GM10248 (cell line): ENCODE measurements at places on chromosomes 7 and 10.

GRCh38 chr7:33743594-33743993 is 161.7 kb upstream of the BMPER start:
- DNase-seq = no peak

- DNase-seq = no peak
These were observed 21.9 kb upstream of the FRAT2 start for GRCh38 chr10:97356318-97356914.

GRCh38 chr10:122632031-122632430 is 67.6 kb downstream of the C10orf120 start:
- no peak for DNase-seq

DNA sequence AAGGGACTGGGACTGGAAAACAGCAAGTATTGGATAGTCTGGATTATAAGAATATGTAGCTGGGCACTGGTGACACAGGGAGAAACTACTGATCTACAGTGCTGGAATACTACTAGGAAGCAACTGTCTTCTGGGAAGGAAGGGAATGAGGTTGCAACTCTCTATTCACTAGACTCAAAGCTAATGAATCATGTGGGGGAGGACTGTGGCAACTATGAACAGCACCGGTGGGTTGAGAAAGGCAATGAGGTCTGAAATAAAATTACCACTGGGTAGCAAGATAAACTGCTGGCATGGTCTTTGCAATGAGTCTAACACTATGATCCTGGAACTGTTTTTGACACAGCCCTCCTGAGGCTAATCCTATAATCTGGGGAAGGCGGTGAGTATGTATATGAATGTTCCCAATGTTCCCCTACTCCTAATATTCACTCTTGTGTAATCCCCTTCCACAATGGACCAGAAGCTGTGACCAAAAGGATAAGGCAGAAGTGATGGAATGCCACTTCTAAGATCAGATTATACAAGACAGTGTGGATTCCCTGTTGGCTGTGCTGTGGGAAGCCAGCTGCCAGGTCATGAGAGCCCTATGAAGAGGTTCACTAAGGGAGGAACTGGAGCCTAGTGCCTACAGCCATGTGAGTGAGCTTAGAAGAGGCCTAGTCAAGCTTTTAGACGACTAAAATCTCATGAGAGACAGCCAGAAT is 101.3 kb upstream of the DNAJB12 start:
- no peak for DNase-seq

DNA sequence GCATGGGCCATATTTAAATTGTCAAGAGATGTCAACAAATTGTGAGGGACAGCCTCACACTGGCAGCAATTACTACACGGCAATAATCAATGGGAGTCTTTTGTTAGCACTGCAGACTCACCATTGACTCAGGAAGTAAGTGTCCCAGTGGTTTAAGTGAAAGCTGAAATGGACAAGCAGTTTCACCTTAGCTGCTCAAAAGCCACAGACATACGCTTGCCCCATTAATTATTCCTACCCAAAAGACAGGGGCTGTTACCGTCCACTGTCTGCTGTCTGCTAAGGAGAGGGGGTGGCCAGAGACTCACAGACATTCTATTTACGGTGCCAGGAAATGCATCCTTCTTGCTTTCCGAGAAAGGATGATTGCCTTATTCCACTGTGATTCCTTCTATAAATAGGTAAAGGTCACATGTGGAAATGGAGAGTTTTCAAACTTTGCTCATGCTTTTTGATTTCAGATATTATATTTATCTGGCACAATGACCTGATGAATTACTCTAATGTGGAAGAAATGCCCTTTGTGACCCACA is 309.7 kb upstream of the NFE2L3 start:
- no peak for DNase-seq

GRCh38 chr7:64602086-64602485 is 39.2 kb upstream of the ZNF680 start:
- no peak for DNase-seq

DNA sequence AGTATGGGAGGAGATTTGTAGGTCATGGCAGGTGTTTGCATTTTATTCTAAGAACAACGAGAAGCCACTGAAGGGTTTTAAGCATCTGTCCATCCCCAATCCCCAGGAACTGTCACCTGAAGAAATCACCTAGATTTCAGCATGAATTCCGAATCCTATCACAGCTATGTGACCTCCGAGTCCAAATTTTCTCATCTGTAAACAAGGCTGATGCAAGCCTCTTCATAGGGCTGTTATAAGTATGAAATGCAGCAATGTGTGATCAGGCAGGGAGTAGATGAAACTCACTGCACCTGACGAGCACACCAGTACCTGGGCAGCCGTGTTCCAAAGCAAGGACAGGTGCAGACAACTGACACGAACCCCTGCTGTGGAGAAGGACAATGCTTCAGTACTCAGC is 14.0 kb downstream of the HABP2 start:
- no peak for DNase-seq

DNA sequence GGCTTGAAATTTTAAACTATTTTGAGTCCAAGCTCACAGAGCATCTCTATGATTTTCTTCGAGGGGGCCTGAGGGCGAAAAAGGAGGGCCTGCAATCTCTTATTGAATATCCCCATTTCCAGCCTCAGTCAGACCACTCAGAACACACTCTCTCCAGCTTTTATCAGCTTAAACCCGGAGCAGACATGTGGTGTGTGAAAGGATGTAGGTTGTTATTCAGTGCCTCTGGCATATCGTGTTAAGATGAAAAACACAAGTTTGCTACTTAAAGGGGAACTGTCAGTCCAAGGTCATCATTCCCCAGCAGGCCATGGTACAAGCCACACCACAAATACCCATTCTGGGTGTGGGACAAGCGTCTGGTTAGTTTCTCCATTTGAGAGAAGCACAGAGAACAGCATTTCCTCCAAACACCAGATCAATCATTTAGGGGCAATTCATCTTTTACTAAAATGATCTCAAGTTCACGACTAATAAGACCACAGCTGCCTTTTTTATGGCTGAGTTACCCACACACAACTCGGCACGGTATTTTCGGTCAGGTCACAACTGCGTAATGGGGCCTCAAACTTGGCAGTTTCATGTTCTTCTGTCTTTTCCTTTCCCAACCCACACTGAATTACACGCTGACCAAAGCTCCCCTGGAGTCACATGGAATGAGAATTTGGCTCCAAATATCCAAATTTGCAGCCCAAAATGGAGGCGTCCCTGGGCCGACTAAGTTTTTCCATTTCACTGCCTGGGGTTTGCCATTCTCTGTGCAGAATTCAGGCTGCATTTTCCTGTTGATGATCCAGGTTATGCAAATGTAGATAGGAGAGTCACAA is 188.4 kb downstream of the SEM1 start:
- no peak for DNase-seq
